Omental fat pad (tissue), 4 donors: ENCODE measurements at places on chromosomes 7 and 10. TPM values are rescaled to one million over a fixed set of nuclear protein-coding genes. Genes with fewer than 3 reads are reported as not detected.

The ETV1 gene
- 6.3 TPM for total RNA-seq

The SPAM1 gene
- not detected for total RNA-seq

The HECW1 gene
- total RNA-seq, result 0.32 TPM

The LGI1 gene
- not detected for total RNA-seq

The HOXA3 gene
- 1.8 TPM for total RNA-seq

The DDC gene
- total RNA-seq, result 0.60 TPM

The PKD1L1 gene
- 81.7 TPM for total RNA-seq

The VSIR gene
- total RNA-seq, result 101 TPM

The GCK gene
- total RNA-seq, result 0.38 TPM

The EPHA1 gene
- total RNA-seq, result 0.46 TPM

The HMX2 gene
- not detected for total RNA-seq

The TRUB1 gene
- 14.3 TPM for total RNA-seq

The NSUN5 gene
- total RNA-seq, result 17.3 TPM

The PURB gene
- total RNA-seq, result 21.1 TPM

The BAMBI gene
- 11.4 TPM for total RNA-seq

The LBX1 gene
- total RNA-seq, result not detected

The RAB19 gene
- total RNA-seq, result not detected

The ST8SIA6 gene
- total RNA-seq, result 0.44 TPM

The RBM48 gene
- total RNA-seq, result 12.4 TPM

The SYCE1 gene
- total RNA-seq, result not detected

The ARHGEF5 gene
- 10.8 TPM for total RNA-seq

The CCSER2 gene
- total RNA-seq, result 47.1 TPM

The TMEM130 gene
- total RNA-seq, result 0.24 TPM

The CDK1 gene
- 8.0 TPM for total RNA-seq

The C10orf67 gene
- total RNA-seq, result not detected

The JCAD gene
- 23.5 TPM for total RNA-seq

The LIPN gene
- total RNA-seq, result 1.4 TPM

The PLEKHA1 gene
- total RNA-seq, result 30.8 TPM

The EVX1 gene
- not detected for total RNA-seq

The CYP2C9 gene
- not detected for total RNA-seq

The FKBP9 gene
- 86.0 TPM for total RNA-seq

The ZNF680 gene
- total RNA-seq, result 4.7 TPM

The MSANTD7 gene
- 14.1 TPM for total RNA-seq

The NCF1 gene
- 55.3 TPM for total RNA-seq

The EPDR1 gene
- total RNA-seq, result 9.1 TPM

The ADAP1 gene
- 21.7 TPM for total RNA-seq

The CALU gene
- total RNA-seq, result 107 TPM

The RBP3 gene
- not detected for total RNA-seq

The SEMA3A gene
- total RNA-seq, result 11.4 TPM

The ZP3 gene
- 2.6 TPM for total RNA-seq

The BLNK gene
- 4.3 TPM for total RNA-seq

The NAT16 gene
- 0.09 TPM for total RNA-seq

The IGFBP1 gene
- 3.1 TPM for total RNA-seq

The PHYHIPL gene
- not detected for total RNA-seq

The APBB1IP gene
- 23.5 TPM for total RNA-seq

The ANXA8 gene
- total RNA-seq, result 1.3 TPM

The NKX2-3 gene
- 1.1 TPM for total RNA-seq

The CDK14 gene
- 40.3 TPM for total RNA-seq

The FOXI2 gene
- total RNA-seq, result not detected

The SHTN1 gene
- total RNA-seq, result 29.9 TPM
